ENCODE measurements at places on chromosomes 1 and 21.

- peak; percentile 48 for DNase-seq
These were observed 16.0 kb downstream of the ENO1 start for GRCh38 chr1:8862528-8862927.

DNA sequence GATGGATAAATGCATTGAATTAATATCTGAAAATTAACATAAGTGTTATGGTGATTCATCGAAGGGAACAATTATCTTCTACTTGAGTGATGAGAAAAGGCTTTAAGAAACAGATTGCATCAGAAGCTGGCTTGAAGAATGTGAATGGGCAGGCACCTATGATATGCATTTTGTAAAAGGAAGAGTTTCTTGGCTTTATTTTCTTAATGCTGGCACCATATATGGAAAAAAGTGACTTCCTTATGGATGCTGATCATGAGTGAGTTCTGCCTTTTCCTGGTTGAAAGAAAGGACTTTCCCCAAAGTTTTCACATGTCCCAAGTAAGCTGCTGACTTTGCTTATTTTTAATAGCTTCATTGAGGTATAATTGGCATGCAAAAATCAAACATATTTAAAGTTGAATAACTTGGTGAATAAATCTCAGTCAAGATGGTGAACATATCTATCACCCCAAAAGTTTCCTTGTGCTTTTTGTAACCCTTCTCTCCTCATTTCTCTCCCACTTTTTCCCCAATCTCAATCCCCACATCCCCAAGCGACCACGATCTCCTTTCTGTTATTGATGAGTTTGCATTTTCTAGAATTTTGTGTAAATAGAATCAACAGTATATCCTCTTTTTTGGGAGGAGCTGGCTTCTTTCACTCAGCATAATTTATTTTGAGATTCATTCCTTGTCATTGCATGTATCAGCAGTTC lies 74.2 kb downstream of the SPATA46 start:
- no peak for DNase-seq

DNA sequence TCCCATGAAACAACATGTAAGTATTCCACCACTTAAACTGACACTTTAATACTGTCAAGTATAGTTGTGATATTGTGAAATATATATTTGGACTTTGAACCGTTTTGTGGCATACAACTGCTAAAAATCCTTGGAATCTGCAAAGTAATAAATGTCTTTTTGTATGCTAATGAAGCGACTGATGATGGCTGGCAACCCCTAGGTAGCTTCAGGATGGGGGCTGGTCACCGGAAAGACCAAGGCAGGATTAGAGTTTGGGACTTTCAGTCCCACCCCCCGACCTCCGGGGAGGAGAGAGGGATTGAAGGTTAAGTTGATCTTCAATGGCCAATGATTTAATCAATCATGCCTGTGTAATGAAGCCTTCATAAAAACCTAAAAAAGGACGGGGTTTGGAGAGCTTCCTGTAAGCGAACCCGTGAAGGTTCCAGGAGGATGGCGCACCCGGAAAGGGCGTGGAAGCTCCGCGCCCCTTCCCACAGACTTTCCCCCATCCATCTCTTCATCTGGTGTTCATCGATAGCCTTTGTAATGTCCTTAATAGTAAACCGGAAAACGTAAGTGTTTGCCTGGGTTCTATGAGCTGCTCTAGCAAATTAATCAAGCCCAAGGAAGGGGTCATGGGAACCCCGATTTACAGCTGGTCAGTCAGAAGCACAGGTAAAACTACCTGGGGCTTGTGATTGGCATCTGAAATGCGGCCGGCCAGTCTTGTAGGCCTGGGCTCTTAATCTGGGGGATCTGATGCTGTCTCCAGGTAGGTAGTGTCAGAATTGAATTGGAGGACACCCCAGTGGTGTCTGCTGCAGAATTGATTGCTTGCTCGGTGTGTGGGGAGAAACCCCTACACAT lies 1.8 kb upstream of the ZNF281 start:
- no peak for DNase-seq

DNA sequence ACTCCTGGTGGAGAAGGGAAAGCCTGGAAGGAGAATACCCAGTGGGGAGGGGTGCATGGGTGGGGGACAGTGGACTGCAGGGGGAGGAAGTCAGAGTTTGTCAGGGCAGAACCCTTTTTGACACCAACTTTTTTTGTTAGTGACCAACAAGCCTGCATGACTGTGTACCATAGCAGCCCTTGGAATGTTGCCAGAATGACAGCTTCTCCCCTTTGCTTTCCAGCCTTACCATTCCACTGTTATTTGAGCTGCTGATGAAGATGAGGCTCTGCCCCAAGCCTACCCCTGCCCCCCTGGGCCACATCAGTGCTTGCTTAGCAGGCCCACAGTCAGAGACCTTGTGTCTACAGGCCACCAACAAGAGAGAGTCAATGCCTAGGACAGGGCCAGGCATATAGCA lies 341.2 kb downstream of the HHAT start:
- no peak for DNase-seq

DNA sequence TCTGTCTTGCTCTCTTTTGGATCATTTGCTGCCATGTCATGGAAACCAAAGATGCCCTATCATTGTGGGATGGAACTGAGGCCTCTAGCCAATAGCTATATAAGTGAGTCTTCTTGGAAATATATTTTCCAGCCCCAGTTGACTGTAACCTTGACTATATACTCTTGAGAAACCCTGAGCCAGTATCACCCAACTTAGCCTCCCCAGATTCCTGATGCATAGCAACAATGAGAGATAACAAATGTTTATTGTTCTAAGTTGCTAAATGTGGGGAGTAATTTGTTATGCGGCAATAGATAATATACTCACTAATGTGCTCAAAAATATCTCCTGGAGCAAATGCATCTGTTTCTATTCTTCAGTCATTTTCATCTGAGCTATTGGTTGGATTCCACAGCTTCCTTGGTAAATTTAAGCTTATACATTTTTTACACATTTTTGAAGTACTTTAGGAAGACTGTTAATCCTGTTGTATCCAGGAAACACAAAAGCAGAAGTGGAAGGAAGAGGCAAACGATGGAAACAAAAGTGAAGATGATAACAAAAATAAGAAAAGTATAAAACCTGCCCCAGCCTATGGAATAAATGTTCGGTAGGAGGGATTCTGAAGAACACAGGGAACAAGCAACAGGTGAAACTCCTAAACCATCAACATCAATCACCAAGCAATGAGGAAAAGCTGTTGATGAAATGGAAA lies 6.3 kb upstream of the SRRM1 start:
- DNase-seq, result no peak

GRCh38 chr1:111417755-111418154 lies 9.8 kb downstream of the OVGP1 start:
- DNase-seq, result no peak

GRCh38 chr21:19228226-19228625 lies 824.6 kb upstream of the TMPRSS15 start:
- DNase-seq, result no peak

DNA sequence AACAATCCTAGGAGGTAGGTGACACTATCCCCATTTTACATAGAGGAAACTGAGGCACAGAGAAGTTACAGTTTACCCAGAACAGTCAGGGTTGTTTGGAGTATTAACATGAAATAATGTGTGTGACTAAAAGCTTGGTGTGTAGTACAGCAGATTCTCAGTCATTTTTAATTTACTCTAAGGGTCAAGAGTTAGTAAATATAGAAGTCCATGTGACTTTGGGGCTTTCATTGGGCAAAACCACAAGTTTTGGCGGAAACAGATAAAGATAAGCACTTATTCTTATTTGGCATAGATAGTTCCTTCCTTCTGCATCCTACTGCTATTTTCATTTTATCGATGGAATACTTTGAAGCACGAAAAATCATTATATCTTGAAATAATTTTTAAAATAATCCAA lies 128.5 kb downstream of the DNM3 start:
- DNase-seq, result no peak

GRCh38 chr1:2610036-2610959 lies 22.5 kb downstream of the MMEL1 start:
- no peak for DNase-seq

DNA sequence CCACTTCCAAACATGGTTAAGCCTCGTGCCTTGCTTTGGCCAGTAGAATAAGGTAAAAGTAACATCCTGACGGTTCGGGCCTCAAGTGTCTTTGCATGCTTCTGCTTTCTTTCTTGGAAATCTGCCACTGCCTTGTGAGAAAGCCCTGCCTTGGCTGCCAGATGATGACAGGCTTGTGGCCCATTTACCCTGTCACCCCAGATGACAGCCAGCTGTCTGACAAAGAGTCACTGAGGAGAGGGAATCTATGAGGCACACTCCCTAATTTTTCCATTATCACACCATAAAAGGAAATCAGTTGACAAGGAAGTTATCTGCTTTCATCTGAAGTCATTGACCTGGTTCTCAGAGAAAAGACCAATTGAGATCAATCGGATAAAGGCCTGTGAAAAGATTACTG lies 199.8 kb downstream of the USH2A start:
- DNase-seq, result no peak

- no peak for DNase-seq
These were observed 24.8 kb downstream of the MTR start for GRCh38 chr1:236819856-236820255.
